Activated CD8-positive, alpha-beta T cell treated with anti-CD3 and anti-CD28 coated beads for 36 hours (primary cell): ENCODE measurements at places on chromosomes 3 and 15.
A peak's percentile ranks its signal among the peaks of the same experiment; 100 is the strongest.

DNA sequence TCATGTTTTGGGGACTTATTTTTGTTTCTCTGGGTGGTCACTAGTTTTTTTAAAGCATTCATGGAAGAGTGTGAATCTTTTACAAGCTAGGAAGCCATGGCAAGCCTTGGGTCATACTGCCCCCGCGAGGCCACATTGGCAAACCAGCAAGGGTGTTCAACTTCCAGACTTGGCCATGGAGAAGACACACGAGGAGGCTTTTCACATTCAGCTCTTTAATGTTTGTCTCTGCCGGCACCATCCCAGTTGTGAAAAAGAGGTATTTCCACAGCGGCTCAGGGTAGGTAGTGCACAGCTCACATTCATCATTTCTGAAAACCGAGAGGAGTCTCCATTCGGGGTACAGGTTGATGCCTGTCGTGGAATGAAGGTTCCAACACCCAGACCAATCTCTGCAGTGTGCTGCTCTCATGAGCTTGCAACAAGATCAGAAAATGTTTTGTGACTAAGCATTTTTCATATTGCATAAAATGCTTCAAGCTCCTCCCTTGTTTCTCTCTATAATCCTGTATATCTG lies 7.7 kb downstream of the CCR5 start:
- peak; percentile 81 for DNase-seq

DNA sequence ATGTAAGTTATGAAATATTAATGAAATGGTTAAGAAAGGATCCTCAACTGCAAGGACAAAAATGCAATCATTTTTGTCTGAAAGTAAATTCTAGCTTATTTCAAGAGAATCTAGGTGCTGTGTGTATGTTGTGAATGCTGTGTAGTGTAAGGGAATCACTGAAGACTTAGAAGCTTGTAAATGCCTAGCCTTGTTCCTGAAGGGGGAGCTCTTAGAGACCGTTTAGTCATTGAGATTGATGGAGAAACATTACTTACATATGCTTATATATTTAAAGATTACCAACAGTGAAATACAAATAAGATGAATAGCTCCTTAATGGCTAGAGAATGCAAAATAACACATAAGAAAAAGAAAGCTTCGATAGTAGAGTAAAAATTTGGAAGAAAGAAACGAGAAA lies 67.9 kb downstream of the CNTN4 start:
- no peak for DNase-seq

DNA sequence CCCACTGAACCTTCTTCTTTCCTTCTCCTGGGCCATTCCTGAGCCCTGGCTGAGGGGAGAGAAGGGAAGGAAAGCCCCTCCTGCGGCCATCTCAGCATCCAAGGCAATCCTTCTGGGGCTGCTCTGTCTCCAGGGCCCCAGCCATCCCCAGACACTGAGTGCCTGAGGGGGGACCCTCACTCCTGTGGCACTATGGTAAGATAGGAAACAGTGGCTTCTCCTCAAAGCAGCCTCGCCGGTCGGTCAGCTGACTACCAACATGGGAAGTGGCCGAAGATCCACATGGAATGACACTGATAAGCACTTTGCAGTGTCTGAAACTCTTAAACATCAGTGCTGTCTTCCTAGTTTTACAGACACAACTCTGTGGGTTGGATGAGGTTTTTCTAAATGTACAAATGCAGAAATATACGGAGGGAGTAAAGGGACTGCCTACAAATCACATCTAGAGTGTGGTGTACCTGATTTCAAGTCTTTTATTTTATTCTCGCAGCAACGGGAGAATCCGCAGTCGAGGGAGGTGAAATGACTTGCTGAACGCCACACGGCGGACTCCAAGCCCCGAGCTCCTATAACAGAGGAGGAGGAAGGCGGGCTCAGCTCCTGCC lies 973 bp upstream of the ITPKA start:
- no peak for DNase-seq

DNA sequence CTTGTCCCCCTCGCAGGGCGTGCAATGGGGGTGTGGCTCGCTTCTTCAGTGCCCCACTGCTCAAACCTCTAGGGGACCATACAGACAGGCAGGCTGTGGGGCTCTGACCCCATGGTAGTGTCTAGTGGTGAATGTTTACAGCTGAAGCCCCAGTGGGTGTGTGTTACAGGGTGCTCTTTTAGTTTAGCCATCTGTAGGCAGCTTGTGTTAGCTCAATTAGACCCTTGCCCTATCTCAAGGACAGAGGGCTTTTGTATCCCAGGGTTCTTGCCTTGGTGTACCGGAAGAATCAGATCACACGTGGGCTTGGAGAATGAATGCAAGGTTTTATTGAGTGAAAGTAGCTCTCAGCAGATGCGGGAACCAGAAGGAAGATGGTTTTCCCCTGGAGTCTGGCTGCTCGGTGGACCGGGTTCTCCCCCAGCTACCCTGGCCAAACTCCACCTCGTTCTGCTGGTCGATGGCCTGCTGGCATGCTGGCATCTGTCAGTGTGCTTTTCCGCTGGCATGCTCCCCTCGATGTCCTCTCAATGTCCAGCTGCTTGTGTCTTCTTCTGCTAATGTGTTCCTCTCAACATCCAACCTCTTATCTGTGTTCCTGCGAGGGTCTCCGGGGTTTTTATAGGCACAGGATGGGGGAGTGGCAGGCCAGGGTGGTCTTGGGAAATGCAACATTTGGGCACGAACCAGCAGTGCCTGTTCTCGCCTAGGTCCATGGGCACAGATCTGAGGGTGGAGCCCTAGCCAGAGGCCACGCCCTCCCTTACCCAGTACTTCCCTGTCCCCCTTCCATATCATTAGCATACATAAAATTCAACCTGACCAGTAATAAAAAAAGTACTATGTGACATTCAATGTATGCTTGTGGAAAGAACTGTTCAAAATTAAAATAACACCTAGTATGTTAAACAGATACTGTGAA lies 6.6 kb downstream of the SPCS1 start:
- no peak for DNase-seq

- DNase-seq, result no peak
Observed at GRCh38 chr15:57551715-57552677, 39.7 kb upstream of the MYZAP start.

DNA sequence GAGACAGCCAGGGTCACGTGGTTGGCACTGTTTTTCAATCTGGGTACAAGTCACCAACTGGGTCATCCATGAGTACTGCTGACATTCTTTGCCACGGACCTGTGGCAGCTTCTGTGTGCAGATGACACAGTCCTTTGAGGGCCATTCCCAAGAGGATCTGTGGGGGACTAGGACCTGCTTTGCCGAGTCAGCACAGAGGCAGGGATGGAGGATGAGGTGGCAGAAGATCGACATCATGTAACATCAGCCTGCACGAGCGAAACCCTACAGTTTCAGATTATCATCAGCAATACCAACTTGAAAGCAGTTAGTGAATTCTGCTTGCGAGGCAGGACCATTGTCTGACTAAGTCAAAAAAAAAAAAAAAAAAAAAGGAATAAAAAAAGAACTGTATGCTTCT lies 227.7 kb downstream of the FOXP1 start:
- DNase-seq, result peak; percentile 46

DNA sequence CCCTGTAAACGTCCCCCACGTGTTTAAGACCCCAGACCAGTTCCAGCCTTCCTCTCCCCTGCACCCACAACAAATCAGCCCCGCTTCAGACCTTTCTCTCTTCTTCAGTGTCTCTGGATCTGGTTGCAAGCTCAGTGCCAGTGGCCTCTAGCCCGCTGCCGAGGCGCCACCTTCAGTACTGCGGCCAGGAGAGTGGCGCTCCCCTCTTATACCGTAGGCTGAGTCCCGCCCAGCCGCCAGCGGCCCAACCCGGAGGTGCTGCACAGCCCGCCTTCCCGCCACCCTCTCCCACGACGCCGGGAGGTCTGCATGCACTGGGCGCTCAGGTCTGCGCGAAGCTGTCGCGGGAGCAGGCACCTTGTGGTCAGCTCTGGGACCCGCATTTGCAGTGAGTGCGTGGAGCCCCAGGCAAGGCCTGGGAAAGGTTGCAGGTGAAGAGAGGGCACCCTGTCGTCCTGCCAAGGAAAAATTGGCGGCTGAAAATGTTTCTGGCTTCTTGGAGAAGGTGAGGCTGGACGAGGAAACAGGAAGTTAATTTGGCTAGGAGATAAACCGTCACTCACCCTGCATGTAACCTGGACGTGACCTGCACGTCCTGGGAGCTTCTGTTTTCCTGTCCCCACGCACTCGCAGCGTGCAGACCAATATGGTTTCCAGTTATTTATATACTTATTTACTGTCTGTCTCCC lies at the start of gene C2CD4B:
Gene C2CD4B (minus strand): TSS at position 182 of the 689 bp plus-strand sequence. CDS start 301 bp downstream, outside the sequence.
- peak; percentile 55 for DNase-seq

DNA sequence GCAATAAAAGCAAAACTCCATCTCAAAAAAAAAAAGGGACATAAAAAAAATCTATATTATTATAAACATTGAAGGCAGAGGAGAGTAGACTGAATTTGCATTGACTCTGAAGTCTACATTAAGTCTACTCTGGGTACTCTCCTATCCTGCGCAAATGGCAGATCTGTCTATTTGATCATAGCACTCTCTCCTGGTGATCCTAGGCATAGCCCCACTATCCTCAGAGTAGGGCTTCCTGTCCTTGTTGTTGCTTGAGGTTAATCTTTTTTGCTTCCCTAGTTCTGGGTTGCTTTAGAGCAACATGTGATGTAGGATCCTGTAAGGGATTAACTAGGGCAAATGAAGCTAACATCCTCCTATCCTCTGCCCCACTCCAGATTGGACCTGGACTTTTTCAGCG lies 82.1 kb upstream of the LRRFIP2 start:
- DNase-seq, result no peak

DNA sequence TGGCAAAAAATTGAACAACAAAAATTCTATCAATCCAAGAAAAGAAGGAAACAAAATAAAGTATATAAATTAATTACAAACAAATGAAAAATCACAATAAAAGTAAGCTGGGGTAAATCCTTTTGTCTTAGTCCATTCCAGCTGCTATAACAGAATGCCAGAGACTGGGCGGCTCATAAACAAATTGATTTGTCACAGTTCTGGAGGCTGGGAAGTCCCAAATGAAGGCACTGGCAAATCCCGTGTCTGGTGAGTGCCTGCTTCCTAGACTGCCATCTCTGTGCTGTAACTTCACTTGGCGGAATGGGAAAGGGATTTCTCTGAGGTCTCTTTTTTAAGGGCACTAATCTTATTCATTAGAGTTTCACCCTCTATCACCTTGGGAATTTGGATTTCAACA lies 53.6 kb upstream of the RPL35A start:
- no peak for DNase-seq

GRCh38 chr3:171460725-171461524 lies 720 bp upstream of the TNIK start:
- DNase-seq, result peak; percentile 55

DNA sequence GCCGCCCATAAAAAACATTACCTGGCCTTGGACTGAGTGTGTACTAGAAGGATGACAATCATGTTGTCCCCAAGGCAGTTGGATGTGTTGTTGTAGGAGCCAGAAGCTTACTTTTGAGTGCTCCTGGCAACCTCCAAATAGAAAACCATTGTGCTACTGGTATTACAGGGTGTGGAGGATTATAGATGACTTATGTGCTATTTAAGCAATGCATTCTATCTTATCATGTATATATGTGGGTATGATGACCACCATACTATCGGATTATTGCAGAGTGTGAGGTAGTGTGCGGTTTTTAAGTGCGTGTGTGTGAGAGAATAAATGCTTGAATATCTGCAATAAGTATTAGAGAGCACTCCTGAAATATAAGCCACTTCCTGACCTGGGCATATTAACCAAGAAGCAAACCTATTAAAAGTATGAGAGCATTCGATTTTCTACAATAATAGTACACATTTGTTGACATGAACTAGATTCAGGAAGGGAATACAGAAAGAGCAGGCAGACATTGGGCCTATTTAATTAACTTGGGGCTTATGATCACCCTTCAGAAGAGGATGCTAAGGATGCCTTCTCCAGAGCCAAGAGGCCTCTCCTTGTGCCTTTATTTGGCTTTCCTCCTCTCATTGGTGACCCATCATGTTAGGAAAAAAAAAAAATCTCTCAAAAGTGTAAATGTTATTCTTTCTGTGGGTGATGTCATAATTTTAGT lies 11.7 kb upstream of the MBNL1 start:
- DNase-seq, result no peak

DNA sequence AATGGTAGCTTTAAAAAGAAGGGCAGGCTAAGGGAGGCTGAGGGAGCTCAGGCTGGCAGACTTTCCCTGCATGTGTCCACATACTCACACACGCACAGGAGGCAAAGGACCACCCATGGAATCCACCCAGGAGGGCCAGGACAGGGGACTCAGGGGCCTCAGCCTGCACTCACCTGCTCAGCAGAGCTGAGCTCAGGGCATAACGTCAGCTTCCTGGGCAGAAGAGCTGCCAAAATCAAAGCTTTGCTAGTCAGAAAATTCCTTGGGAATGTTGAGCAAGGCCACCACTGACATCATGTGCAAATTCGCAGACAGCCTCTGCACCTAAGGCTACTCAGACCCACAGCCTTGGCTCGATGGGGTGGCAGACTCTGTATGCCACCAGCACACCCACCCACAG lies 16.4 kb upstream of the ALAS1 start:
- DNase-seq, result no peak

GRCh38 chr3:42442640-42443039 lies 32.2 kb upstream of the LYZL4 start:
- DNase-seq, result no peak

DNA sequence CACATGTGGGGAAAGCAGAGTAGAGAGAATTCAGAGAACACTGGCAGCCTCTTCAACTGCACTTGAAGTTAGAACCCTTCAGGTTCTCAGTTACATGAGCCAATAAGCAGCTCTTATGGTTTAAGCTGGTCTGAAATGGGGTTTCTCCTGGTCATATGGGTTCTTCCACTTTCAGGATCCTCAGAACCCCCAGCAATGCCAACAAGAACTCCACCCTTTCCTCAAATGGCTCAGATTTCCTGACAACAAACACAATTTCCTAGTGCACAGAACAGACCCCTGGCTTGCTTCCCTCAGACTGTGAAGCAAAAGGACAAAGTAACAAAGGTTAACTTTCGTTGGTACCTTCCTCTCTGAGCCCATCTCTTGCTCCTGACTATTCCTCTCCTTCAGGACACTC lies 23.9 kb upstream of the FRMD4B start:
- no peak for DNase-seq

DNA sequence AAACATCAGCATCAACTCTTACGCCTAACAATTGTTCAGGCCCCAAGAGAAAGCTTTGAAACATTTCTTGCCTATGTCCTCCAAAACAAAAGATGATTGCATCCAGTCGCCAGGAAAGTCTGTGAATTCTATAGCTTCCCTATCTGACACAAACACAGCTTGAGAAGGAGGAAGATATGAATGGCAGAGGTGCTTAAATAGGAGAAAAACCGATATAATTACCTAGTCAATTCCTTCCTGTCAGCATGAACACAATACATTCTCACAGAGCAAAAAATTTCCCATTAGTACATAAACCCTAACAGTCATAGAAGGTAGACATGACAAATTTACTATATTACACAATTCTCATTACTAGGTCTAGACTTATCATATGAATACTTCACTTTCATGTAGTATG lies 326.5 kb downstream of the CGGBP1 start:
- no peak for DNase-seq

GRCh38 chr3:18847583-18848197 lies 300.6 kb upstream of the KCNH8 start:
- no peak for DNase-seq
